ENCODE measurements at places on chromosomes 16 and 17. TPM values are rescaled to one million over a fixed set of nuclear protein-coding genes. Genes with fewer than 3 reads are reported as not detected.

- no peak for DNase-seq
These were observed 13.7 kb upstream of the TAT start for GRCh38 chr16:71590584-71590983.

NPIPB6 gene
- not detected for total RNA-seq

SLFN14 gene
- 0.08 TPM for total RNA-seq

CLEC19A gene
- total RNA-seq, result not detected

DNA sequence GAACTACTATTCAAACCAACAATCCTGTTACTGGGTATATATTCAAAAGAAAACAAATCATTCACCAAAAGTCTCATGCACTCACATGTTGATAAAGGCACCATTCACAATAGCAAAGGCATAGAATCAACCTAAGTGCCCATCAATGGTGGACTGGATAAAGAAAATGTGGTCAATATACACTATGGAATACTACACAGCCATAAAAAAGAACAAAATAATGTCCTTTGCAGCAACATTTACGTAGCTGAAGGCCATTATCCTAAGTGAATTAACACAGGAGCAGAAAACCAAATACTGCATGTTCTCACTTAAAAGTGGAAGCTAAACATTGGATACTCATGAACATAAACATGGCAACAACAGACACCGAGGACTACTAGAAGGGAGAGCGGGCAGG, 41.9 kb downstream of the KCNJ16 start:
- no peak for DNase-seq

NPIPB2 gene
- total RNA-seq, result 1.9 TPM

NPIPA7 gene
- 5.5 TPM for total RNA-seq

- DNase-seq, result no peak
These were observed 40.3 kb downstream of the MYH13 start for GRCh38 chr17:10332515-10332914.

ABCC3 gene
- total RNA-seq, result 1.9 TPM

- DNase-seq, result peak; percentile 92
These were observed 8.7 kb downstream of the SLC12A4 start for GRCh38 chr16:67959536-67960329.

DNA sequence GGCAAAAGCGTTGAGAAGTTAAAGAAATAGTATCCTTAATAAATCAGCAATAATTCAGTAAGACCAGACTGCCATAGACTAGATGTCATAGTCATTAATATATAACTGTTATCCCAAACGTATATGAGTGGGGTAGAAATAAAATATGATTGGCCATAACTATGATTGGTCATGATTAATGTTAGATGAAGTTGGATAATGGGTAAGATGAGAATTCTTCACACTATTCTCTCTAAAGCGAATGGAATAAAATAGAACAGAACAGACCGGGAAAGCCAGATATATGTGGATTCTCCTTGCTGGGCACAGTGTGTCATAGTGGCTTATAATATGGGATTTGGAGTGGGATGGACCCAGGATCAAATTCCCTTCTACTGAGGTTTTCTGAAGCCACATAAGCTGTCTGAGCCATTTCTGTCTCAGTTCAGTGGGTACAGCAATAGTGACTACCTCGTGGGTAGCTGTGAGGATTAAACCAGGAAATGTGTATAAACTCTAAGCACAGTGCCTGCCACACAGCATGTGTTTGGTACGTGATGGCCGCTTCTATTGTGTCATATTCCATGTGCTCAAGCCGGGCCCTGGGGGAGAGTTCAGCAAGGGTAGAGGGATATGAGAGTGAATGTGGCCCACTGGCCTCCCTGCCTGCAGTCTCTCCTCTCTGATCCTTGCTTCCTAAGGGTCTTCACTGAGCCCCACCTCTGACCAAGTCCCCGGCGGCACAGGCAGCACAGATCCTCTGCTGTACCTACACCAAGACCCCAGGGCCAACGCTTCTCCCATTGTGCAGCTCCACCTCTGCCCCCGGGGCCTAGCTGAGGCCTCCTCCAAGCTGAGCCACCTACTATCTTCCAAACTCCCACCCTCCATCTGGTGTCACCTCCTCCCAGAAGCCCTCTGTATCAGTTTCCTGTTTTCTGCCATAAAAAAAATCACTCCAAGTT, 3.7 kb downstream of the CETP start:
- no peak for DNase-seq

- DNase-seq, result no peak
These were observed 5.5 kb downstream of the CYLD start for GRCh38 chr16:50747207-50747956.

DNA sequence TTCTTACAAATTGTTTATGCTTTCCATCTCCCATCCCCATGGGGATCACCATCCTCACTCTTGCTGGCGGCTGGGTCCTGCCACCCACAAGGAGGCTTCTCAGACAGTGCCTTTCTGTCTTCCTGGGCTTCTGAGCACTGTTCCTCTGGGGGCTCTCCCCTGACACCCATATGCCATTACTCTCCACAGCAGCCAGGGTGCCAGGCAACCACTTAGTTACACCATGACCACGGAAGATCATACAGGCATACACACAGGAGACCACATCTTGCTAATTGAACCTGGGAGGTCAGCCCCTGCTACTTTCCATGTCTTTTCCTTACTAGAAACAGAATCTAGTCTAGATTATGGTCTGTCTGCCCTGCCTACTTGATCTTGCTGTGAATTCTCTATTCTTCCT, 27.7 kb upstream of the HS3ST2 start:
- DNase-seq, result no peak

GRCh38 chr17:4944163-4944553, 4.1 kb downstream of the RNF167 start:
- DNase-seq, result peak; percentile 86

GRCh38 chr16:77585379-77586251, 136.7 kb upstream of the NUDT7 start:
- DNase-seq, result no peak

Data from cardiac septum (tissue), 1 donor.